ENCODE measurements at places on chromosomes 1 and 21.

DNA sequence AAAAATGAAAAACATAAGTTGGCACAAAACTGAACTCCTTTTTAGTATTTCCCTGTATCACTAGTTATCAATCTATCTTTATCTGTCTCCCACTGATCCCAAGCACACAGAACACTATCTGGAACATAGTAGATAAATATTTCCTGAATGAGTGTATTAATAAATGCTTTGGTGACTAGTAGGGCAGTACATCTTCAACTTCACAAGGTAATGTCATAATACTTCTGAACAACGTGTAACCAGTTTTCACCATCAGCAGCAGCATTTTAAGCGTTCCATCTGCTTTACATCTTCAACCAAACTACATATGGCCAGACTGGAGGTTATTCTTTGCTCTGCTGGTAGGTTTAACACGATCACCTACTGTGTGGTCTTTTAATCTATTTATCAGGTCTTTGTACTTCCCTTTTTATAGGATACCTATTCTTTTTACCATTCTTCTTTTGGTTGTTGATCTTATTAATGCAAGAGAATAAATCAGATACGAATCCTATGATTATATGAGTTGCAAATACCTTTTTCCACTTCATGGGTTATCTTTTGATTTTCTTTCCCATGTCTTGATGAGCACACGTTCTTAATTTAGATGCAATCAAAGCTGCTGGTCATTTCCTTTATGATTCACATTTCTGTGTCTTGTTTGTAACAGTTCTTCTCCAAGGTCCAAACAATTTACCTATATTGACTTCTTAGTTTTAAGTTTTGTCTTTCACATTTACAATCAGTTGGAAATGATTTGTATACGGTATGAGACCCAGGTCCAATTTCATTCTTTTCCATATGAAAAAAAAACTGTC, 16.3 kb downstream of the GPBP1L1 start:
- H3K4me1 ChIP-seq: peaks cover 15% of the 10 kb centered on the region
- H3K36me3 ChIP-seq: peaks cover 43% of the 10 kb centered on the region
- DNase-seq: no peak
- H3K27ac ChIP-seq: peak overlapping the region; percentile 12
- H3K27me3 ChIP-seq: no peaks in the 10 kb centered on the region

GRCh38 chr1:169466259-169467230, 19.2 kb downstream of the SLC19A2 start:
- no peaks in the 10 kb centered on the region for H3K27me3 ChIP-seq
- H3K27ac ChIP-seq: no peak overlapping the region
- H3K36me3 ChIP-seq: peaks cover 43% of the 10 kb centered on the region
- H3K4me3 ChIP-seq: no peak overlapping the region
- DNase-seq: no peak
- H3K4me1 ChIP-seq: no peaks in the 10 kb centered on the region

GRCh38 chr1:3012456-3013291, 8.6 kb upstream of the ACTRT2 start:
- no peak for DNase-seq
- no peaks in the 10 kb centered on the region for H3K36me3 ChIP-seq
- H3K27me3 ChIP-seq: peaks cover 13% of the 10 kb centered on the region
- peaks cover 4% of the 10 kb centered on the region for H3K4me1 ChIP-seq

DNA sequence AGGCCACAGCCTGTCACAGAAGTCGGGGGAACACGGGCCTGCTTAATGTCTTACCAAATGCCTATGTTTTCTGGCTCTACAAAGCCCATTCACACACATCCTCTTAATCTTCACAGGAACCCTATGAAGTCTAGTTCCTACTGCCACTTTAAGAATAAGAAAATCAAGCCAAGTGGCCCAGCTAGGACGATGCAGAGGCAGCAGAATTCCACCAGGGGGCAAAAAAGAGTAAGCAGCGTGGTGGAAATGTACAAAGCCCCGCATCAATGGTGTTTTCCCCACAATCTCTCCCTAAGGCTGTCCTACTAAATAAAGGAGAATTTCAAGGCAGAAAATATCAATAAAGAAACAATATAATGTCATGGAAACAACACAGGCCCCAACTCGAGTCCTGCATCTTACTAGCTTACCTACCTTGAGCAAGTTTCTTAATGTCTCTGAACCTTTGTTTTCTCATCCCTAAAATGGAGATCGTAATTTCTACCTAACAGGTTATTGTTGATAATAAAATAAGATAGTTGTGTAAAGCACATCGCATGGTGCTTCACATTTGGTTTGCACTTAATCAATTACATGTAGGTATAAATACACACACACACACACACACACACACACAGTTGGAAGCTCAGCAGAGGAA, 21.4 kb downstream of the SEC16B start:
- no peaks in the 10 kb centered on the region for H3K36me3 ChIP-seq
- peaks cover 6% of the 10 kb centered on the region for H3K27me3 ChIP-seq
- no peak overlapping the region for H3K27ac ChIP-seq
- DNase-seq: no peak

DNA sequence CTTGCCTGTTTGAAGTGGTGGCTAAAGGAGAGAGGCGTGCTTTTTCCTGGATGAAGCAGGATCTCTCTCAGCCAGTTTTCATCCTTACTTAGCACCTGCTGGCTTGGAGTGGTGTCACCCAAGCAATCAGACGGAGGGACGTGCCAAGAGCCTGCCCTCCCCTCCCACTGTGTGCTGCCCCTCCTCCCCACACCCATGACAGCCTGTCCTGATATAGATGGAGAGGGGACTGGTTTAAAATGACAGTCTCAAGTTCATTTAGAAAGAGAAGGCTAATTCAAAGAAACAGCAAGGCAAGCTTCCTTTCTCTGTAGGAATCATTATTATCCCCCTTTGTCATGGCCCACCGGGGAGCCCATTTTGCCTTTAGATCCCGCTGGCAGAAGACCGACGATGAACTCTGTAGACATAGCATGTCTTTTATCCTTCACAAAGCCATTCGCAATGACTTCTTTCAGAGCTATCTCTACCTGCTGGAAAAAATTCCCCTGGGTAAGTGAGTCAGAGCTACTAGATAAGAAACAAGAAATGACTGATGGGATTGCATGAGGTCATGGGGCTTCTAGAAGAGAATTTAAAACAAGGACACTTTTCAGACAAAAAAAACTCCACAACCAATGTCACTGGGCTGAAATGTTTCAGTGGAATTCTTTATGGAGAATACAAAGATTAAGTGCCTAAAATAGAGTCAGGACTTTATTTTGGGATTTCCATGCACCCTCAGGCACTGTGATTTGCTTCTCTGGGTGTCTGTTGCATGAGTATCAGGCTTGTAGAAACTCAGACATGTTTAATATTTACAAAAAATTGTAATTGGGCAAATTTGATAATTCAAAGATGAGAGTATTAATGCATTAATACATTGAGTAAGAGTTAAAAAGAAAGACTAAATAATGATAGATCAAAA, at the start of gene NTMT2:
Gene NTMT2 (plus strand): TSS at position 190 of the 907 bp plus-strand sequence. CDS start 149 bp downstream, at position 339.
- H3K4me1 ChIP-seq: peaks cover 36% of the 10 kb centered on the region
- no peaks in the 10 kb centered on the region for H3K27me3 ChIP-seq
- H3K4me3 ChIP-seq: peak within 1 kb of the TSS; percentile 78
- peak within 1 kb of the TSS; percentile 86 for H3K27ac ChIP-seq
- no peak for DNase-seq

GRCh38 chr1:192100686-192101468, 57.4 kb upstream of the RGS18 start:
- peaks cover 8% of the 10 kb centered on the region for H3K4me1 ChIP-seq
- H3K27ac ChIP-seq: peak overlapping the region; percentile 88
- H3K36me3 ChIP-seq: no peaks in the 10 kb centered on the region
- no peak for DNase-seq
- no peaks in the 10 kb centered on the region for H3K27me3 ChIP-seq
- peak overlapping the region; percentile 37 for H3K4me3 ChIP-seq

Data from type B pancreatic cell (in vitro differentiated cells).